ENCODE measurements at places on chromosomes 3 and 15. TPM values are rescaled to one million over a fixed set of nuclear protein-coding genes. Genes with fewer than 3 reads are reported as not detected.

DNA sequence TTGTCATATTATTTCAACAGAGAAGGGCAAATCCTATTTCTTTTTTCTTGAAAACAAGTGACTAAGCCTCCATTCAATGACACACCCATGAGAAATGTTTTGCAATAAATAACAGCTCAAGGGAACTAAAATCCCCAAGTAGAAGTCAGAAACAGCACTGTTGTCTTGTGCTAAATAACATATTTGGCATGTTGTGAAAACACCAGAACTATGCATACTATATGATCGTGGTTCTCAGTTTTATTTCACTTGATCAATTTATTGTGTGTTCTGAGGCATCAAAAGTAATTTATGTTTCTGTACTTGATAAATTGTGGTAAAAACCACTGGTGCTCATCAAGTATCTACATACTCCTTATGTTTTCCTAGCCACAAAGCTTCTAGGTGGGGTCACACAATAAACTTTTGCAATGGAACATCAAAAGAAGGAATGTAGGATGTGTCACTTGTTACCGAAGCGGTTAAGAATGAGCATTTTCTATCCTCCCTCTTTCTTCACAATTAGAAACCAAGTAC lies 691.7 kb upstream of the CBLB start:
- peak; percentile 53 for DNase-seq

DNA sequence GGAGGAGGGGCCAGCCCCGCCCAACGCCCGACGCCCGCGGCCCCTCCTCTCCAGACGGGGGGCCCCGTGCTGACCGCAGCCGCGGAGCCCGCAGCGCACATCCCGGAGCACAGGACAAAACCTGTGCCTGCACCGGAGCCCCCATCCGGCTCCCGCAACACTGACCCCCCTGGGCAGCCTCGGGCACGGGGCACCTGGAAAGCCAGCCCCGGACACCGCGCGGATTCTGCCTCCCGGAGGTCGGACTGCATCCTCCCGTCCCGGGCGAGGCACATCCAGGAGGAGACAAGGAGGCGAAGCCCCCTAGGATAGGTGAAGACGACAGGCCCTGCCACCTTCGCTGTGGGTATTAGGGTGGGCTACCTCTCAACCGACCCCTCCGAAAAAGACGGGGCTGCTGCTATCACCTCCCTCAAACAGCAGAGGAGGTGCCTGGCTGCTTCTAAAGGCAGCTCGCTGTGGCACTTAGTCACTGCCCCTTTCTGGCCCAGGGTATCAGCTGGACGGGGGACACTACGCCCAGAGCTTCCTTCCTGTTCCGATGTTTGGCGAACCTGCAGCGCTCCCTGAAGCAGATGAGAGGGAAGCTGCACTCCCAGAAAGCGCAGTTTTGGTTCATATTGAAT lies 10.6 kb downstream of the XXYLT1 start:
- DNase-seq, result peak; percentile 36

DNA sequence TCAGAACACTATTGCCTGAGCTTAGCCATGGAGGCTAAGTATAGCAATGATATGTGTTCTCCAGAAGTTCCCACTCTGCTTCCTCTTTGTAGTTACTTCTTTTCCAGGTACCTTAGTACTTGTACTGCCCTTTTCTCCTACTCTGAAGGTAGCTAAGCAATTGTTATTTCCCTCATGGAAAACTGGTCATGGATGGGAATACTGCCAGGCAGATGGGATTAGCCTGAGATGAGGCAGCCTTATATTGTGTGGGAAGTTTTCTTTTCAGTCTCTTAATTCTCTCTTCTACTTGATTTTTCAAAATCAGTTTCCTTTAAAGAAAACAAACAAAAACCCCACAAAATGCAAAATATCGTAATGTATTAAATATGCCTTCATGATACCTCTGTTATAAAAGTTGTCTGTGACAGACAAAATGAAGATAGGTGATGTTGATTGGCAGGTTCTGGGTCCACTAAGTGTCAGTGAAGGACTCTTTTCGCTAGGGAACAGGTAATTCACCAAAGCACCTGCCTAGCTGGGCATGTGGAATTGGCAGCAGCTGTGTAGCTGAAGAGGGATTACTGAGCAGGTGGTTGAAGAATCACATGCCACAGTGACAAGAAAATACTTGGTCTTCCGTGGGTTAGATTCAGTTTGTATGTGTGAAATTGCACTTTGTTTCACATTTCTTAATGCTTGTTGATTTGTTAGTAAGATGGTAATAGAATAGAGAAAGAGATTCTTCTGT lies 4.1 kb downstream of the ZNF609 start:
- no peak for DNase-seq

DNA sequence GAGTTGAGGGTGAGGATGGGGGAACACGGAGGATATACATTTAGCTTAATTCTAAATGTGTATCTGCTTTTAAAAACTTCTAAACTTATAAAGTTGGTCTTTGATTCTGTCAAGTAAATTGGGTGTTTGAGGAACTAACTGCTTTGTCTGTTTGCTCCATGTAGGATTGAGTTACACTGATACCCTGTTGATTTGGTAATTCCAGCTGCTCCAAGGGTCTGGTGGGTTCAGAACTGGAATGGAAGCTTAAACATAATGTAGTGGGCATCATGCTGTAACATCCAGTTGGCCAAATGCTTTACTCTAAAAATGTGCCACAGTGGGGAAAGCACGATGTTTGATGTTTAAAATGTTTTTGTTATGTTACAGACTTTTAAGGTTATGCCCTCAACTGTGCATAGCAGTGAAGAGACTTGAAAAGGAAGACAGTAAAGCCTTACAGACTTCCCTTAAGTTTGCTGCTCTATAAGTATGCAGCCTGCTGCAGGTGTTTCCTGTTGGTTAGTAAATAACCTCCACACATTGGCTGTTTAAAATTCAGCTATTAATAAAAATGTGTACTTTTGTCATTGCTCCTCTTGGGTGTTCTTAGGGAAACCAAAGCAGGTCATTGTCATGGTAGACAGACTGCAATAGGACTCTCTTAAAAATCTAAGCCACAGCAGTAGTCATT lies 5.9 kb upstream of the EDEM1 start:
- no peak for DNase-seq

DNA sequence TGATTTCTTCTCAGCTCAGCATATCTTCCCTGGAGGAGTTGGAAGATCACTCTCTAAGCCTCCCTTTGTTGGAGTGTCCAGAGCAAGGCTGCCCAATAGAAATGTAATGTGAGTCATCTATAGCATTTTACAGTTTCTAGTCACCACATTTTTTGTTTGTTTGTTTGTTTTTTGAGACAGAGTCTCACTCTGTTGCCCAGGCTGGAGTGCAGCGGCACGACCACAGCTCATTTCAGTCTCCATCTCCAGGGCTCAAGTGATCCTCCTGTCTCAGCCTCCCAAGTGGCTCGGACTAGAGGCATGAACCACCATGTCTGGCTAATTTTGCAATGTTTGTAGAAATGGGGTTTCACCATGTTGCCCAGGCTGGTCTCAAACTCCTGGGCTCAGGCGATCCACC lies 21.3 kb downstream of the KLHL6 start:
- DNase-seq, result no peak

DNA sequence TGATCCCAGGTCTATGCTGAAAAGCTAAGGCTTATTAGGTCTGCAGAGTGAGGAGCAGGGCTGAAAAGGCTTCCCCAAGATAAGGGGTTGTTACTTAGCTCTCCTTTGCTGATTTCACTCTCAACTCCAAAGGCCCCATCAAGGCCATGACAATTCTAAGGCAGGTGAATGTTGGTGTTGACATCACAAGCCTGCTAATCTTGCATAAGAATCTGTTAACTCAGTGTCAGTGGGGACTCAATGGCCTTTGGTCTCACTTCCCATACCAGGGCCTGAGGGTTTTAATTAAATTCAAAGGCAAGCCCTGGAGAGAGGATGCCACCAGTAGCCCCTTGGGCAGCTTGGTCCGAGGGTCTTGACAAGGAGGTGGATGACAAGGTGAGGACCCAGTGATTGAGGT lies 9.4 kb upstream of the ALAS1 start:
- no peak for DNase-seq

- DNase-seq, result no peak
These were observed 26.6 kb downstream of the IGF2BP2 start for GRCh38 chr3:185797993-185798830.

The GPR176 gene
- total RNA-seq, result 32.4 TPM

GRCh38 chr15:80662129-80662528 lies 33.0 kb upstream of the ABHD17C start:
- DNase-seq, result no peak

GRCh38 chr3:184261270-184261853 lies at the start of gene CAMK2N2:
CAMK2N2 (minus strand) TSS chr3:184261553; CDS start chr3:184261285, 268 bp downstream.
- peak; percentile 92 for DNase-seq

- no peak for DNase-seq
These were observed 52.1 kb downstream of the TFDP2 start for GRCh38 chr3:142097099-142097843.

All from Daoy (cell line).